Stimulated activated CD8-positive, alpha-beta memory T cell treated with anti-CD3 and anti-CD28 coated beads, Interleukin-7, amount 100 ng/mL, for 48 hours (primary cell): ENCODE measurements at places on chromosomes 11 and 22.

DNA sequence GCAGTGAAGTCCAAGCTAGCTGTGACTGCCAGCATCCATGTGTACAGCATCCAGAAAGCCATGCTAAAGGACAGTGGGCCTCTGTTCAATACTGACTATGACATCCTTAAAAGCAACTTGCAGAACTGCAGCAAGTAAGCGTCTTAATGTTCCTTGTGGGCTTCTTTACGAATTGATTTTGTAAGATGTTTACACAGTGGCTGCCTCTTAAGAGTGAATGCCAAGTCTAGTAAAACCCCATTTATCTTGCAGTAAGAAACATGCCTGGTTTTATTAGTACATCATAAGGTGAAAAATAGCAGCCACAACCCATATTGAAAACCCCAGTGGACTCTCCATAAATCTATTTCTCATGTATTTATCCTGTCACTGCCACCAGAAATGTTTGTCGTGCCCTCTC lies 20.5 kb downstream of the POLD3 start:
- DNase-seq: no peak

- no peak for DNase-seq
Observed at GRCh38 chr11:63536669-63537292, at the start of gene PLAAT4. TSS of gene PLAAT4 (plus strand) at chr11:63536808. CDS start at chr11:63536869, 61 bp downstream.

GRCh38 chr11:75775056-75775455 lies 6.5 kb downstream of the DGAT2 start:
- no peak for DNase-seq

- no peak for DNase-seq
Observed at GRCh38 chr11:43802509-43802908, 78.1 kb upstream of the ALKBH3 start.
